ENCODE measurements at places on chromosomes 7 and 10.

- DNase-seq, result no peak
These were observed 72.2 kb upstream of the INSIG1 start for GRCh38 chr7:155225516-155225915.

DNA sequence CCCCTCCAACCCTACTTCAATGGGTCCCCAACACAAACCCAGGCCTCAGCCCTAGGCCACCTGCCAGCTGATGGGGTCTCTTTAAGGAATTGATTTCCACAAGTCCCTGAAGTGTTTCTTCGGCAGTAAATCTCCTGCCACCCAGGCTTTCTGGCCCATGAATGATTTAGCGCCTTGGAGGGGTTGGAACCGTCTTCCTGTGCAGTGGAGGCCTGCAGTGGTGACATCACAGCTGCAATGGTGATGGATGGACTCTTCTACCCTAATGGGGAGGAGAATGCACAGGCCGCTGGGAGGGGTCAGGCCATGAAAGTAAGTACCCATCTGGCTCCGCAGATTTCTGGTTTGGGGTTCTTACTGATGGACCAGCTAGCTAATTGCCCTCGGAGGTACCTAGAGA, 163.8 kb downstream of the UBE2H start:
- DNase-seq, result no peak

GRCh38 chr10:59856104-59856503, 50.3 kb downstream of the CCDC6 start:
- no peak for DNase-seq

GRCh38 chr7:127870231-127870907, 160.9 kb downstream of the LRRC4 start:
- no peak for DNase-seq

DNA sequence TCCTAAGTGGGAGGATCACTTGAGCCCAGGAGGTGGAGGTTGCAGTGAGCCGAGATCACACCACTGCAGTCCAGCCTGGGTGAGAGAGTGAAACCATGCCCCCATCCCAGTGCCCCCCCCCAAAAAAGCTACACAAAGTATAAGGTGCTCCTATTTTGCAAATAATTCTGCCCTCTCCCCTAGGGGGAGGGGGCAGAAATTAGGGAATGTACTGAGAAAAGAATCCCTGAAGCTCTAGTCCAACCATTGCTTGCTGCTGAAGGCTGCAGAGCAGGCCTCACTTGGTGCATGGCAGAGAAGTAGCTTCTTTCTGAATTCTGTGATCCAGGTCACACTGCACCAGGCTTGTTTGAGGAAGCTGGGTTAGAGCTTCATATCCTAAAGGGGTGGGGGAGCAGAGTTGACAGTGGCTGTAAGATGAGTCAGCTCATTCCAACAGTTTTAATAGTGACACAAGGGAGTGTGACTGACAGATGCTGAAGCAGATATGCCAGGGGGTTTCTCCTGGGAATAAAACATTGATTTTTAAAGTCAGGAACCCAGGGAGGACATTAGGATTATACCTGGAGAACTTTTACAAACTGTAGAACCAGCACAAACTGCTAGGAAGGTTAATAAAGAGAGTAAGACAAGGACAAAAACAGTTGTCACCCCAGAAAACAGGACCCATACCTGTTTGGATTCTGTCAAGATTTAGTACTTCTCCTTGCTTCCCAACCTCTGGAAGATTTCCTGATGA, 32.8 kb upstream of the STRIP2 start:
- DNase-seq, result no peak

DNA sequence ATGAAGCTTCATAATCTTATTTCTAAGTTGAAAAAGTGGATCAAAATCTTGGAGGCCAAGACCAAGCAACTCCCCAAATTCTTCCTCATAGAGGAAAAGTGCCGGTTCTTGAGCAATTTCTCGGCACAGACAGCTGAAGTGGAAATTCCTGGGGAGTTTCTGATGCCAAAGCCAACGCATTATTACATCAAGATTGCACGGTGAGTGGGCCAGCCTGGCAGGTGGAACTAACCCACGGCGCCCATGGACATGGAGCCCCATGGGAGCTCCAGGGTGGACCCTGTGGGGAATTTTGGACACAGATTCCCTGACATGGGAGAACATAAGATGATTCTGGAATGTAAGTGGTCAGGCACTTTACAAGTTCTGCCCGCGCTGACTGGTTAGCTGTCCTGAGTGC, 125.9 kb downstream of the TRRAP start:
- no peak for DNase-seq

DNA sequence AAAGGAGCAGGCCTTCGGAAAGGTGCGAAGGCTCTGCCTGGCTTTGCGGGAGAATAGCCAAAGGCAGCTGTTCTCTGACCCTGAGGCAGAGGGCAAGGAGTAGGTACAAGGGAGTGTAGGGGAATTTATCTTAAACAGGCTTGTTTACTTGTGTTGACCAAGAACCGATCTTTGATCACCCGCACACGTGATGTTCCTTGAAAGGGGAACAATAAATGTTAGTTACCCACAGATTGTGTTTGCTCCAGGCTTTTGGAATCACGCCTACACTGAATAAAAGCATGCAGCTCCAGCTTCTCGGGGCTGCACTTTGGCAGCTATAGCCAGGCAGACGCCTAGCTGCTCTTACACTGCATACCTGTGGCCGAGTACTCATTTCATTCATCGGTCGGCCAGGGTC, 420.8 kb downstream of the PHF14 start:
- no peak for DNase-seq

DNA sequence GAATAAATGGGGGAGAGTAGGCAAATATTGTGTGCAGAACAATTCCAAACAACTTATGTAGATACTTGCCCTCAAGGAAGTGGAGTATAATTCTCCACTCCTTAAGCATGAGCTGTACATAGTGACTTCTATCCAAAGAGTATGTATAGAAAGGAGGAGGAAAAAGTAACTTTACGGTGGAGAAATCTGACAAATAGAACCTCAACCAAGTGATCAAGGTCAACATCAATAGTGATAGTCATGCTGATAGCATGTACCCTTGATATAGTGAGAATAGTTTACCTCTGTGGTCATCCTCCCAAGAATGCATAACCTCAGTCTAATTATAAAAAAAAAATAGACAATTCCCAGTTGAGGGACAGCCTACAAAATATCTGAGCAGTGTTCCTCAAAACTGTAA, 89.1 kb upstream of the NANOS1 start:
- no peak for DNase-seq

GRCh38 chr7:45568536-45569289, 5.5 kb upstream of the ADCY1 start:
- no peak for DNase-seq

DNA sequence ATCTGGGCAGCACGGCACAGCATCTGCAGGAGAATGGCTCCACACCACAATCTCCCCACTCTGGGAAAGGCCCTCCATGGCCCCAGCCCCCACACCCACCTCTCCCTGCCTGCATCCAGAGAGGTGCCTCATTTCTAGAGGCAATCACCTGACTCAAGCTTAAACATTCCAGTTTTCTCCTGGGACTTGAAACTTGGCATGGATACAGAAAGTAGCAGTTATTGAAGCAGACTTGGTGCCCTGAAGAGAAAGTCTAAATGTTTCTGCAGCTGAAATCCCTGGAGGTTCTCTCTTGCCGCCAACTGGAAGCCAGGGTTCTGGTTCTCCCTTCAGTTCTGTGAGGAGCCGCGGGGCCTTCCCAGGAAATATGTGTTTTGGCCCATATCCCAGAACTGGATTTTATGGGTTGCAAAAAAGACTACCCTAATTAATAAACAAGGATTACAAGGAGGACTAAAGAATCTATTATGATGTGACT, 122.8 kb downstream of the SKIDA1 start:
- no peak for DNase-seq

GRCh38 chr10:29495366-29495765, 139.4 kb downstream of the SVIL start:
- DNase-seq, result no peak

GRCh38 chr10:127618797-127619196, 69.7 kb downstream of the NPS start:
- no peak for DNase-seq

DNA sequence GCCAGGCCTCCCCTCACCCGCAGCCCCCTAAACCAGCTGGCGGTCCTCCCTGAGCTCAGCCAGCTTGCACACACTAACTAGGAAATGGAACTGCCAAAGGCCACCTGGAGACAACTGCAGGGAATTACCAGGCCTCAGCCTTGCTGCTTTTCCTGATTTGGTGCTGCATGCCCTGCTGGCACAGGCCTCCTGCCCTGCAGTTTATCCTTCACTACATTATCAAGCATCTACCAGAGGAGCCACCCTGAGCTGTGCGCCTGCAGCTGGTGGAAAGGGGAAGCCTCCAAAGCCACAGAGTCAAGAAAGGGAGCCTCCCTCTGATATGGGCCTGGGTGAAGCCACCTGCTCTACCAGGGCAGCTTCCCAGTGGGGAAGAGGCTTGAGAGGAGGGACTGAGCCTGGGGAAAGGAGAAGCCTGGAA, 139.8 kb downstream of the GRID1 start:
- DNase-seq, result no peak

DNA sequence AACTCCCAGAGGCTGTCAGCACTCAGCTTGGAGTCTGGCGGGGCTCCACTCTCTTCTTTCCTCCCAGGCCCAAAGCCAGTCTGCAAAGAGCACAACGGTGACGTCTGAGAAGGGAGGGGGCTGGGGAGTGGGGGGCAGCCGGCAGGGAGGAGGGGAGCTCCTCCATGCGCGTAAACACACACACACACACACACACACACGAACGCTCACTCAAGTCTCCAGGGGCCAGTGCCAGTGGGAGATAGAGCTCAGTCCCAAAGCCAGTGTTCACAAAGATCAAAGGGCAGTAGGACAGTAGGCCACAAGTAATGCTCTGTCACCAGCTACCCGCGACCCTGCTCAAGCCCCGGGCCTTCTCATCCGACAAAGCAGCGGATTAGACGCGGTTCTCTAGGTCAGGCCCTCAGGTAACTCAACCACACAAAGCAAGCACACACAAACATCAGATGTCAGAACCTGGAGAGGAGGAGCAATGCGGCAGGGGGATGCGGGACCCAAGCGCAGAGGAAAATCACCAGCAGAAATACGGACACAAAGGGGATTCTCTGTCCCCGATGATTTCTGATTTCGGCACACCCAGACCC, 19.9 kb downstream of the TCAF1 start:
- DNase-seq, result no peak

GRCh38 chr7:63900394-63901203, 98.0 kb upstream of the ZNF722 start:
- peak; percentile 84 for DNase-seq

- no peak for DNase-seq
These were observed 728 bp downstream of the PARD3 start for GRCh38 chr10:34814223-34814912.

GRCh38 chr7:621572-622285, 102.1 kb upstream of the PDGFA start:
- DNase-seq, result no peak

- no peak for DNase-seq
These were observed 557.6 kb downstream of the PTPRN2 start for GRCh38 chr7:158030071-158030470.

- DNase-seq, result no peak
These were observed 683.9 kb downstream of the CCSER2 start for GRCh38 chr10:85012305-85012704.

DNA sequence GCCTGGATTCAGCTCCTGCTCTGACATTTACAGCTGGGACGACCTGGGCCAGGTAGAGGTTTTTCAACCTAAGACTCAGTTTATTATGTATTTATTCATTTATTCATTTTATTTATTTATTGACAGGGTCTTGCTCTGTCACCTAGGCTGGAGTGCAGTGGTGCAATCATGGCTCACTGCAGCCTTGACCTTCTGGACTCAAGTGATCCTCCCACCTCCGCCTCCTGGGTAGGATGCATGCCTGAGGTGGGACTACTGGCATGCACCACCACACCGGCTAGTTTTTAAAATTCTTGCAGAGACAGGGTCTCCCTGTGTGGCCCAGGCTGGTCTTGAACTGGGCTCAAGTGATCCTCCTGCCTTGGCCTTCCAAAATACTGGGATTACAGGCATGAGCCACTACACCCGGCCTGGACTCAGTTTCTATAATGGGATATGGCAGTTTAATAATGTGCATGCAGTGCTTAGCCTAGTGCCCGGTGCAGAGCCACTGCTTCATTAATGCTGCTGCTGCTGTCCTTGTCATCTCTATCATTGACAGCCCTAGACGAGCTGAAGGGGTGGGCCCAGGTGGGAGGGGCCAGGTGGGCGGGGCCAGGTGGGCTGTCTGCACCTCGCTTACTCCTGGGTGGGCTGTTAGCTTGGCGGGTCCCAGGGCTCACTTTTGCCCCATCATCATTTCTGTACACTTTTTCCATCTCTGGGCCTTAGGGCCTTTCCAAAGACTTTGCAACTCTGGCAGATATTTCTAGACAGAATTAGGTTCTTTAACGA, 92.6 kb downstream of the LHPP start:
- DNase-seq, result no peak

DNA sequence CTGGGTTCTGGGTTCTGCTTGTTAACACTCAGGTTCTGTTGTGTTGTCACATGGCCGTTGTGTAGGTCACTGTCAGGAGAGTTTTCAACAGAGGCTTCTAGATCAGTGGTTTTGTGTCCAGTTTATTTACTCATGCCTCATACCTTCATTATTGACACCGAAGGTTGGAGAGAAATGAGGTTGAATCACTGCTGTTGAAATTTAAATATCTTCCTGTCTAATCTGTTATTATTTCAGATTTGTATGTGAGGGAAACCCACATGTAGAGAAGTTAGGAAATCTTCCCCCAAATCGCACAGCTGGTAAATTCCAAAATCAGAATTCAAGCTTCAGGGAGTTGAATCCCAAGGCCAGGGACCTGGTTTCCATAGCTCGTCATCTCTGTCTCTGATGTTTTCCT, 28.3 kb upstream of the KLF6 start:
- no peak for DNase-seq

DNA sequence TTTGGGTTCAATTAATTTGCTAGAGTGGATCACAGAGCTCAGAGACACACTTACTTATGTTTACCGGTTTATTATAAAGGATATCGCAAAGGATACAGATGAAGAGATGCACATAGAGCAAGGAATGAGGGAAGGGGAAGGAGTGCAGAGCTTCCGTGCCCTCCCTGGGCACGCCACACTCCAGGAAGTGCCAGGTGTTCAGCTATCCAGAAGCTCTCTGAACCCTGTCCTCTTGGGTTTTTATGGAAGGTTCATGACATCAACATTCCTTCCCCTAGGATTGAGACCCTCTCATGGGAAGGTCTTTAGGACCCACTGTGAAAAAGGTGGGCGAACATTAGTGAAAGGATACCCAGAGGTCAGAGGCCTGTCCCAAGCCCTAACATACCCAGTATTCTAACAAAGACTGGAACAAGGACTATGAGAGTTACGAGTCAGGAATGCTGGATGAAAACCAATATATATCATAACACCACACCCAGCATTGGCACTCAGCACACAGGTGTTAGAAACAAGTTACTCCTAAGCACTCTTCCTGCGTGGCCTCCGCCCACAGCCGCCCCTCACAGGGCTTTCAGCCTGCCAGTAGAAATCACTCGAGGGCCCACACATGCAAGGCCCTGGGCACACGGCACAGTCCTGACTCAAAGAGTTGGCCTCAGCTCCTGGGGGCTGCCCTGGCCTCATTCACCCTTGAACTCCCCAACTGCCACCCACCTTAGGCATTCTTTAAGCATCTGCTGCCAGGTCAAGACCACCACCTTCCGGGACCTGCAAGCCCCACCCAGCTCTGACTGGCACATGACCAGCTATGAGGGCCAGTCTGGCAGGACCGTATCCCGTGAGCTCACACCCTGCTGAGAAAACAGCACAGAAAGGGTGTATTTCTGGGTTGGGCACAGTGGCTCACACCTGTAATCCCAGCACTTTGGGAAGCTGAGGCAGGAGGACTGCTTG, 5.6 kb upstream of the AIFM2 start:
- no peak for DNase-seq

GRCh38 chr10:15253951-15254807, 85.7 kb upstream of the NMT2 start:
- no peak for DNase-seq
